ENCODE measurements at places on chromosomes 7 and 10. TPM values are rescaled to one million over a fixed set of nuclear protein-coding genes. Genes with fewer than 3 reads are reported as not detected.

Gene SAP25
- total RNA-seq = 10.0 TPM

Gene NEBL
- total RNA-seq = 4.5 TPM

Gene SLIT1
- 0.25 TPM for total RNA-seq

Gene TSPAN14
- total RNA-seq = 103 TPM

Gene CFAP46
- 2.0 TPM for total RNA-seq

Gene HYCC1
- 19.5 TPM for total RNA-seq

Gene C10orf67
- 0.13 TPM for total RNA-seq

Gene CCSER2
- total RNA-seq = 78.5 TPM
